Ureter (tissue), 1 donor: ENCODE measurements at places on chromosomes 5 and 9. TPM values are rescaled to one million over a fixed set of nuclear protein-coding genes. Genes with fewer than 3 reads are reported as not detected.

GRCh38 chr9:112360047-112360804 lies 19.7 kb upstream of the HSDL2 start:
- no peak for DNase-seq

GRCh38 chr9:111622626-111623025 lies 8.5 kb upstream of the DNAJC25 start:
- peak; percentile 55 for DNase-seq

DNA sequence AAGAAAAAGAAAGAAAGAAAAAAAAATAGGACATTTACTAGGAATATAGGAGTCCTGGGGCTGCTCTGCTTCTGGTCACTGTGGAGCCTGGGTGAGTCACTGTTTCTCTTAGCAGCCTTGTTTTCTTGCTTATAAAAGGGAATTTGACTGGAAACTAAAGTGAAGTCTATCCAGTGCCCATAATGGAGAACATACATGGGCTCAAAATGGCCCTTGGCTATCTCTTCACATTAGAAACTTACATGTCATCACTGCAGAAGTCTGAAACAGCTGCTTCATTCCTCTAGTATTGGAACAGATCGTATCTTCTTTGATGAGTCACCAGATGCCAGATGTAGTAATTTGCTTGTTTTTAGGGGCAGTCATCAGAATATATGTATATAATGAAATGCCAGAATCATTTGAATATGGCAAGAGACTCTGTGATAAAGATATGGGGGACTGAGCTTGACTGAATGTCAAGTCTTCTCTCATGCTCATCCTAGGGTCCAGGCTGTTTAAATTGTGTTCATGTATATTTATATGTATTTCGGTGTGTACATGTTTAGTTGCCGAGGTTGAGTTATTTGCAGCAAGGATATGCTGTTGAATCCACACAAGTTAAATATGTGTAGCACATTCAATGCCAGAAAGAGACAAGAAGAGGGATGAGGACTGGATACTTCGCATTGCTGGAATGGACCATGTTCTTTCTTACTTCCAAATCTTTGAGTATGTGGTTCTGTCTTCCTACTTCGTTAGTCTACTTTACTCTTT lies 56.7 kb downstream of the SGCD start:
- DNase-seq, result no peak

DNA sequence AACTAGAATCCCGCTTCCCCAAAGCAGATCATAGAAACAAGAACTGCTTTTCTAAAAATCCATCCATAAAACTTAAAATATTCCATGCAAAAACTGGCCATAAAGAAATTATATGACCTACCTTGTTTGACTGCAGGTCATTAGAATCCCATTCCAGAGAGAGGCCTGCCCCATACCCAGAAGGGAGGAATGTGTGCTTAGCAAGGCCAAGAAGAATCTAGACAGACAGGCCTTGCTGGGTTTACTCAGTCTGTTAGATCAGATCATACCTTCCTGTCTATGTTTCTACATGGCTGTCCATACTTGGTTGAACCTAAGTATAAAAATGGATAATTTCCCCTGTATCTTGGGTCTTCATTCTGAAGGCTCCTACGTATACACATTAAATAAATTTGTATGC lies 358.8 kb upstream of the TRPC7 start:
- no peak for DNase-seq

- DNase-seq, result no peak
Measured at GRCh38 chr9:115604831-115605483, 487.0 kb upstream of the TNC start.

- DNase-seq, result no peak
Measured at GRCh38 chr5:109089191-109089590, 320.6 kb downstream of the PJA2 start.

GRCh38 chr5:123455095-123455494 lies 31.9 kb upstream of the CEP120 start:
- DNase-seq, result no peak

- DNase-seq, result no peak
Measured at GRCh38 chr9:4059437-4059836, 240.4 kb downstream of the GLIS3 start.

Gene MAP1B
- total RNA-seq, result 128 TPM

DNA sequence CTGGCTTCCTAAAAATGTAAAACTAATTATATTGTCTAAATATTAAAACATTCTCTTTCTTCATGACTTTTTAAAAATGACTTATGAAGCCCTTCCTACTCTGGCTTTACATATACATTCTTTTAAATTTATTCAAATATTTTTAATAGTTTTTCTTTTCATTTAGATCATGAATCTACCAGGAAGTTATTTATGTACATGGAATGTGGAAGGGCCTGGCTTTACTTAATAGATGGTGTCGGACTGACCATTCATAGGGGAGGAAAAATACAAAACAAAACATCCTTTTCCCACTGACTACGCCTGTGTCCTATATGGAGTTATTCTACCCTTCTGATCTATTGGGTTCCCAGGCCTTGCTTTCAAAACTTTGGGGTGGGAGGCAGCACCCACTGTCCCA lies 129.8 kb downstream of the MACROH2A1 start:
- no peak for DNase-seq

- no peak for DNase-seq
Measured at GRCh38 chr5:127893232-127893631, 190.0 kb downstream of the CCDC192 start.

DNA sequence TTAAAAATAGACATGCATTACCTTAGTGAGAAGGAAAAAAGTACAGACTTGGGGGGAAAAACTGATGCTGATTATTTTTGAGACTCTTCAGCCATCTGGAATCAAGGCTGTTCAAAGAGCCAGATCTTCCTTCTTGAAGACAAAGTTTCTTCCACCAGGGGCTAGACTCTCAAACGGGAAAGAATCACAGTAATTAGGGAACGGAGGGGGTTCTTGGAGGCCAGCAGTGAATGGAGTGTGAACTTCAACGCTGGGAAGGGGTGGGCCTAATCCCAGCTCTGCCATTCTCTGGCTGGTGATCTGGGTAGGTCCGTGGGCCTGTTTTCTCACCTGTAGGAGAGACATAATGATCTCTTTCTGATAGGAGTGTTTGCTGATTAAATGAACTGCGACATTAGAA lies 21.1 kb upstream of the LHX2 start:
- no peak for DNase-seq

Gene TXNDC8
- not detected for total RNA-seq

- DNase-seq, result peak; percentile 34
Measured at GRCh38 chr5:179373101-179373934, 28.1 kb upstream of the ADAMTS2 start.
